ENCODE measurements at places on chromosomes 12 and 14. TPM values are rescaled to one million over a fixed set of nuclear protein-coding genes. Genes with fewer than 3 reads are reported as not detected.

Gene POTEG
- not detected for polyA plus RNA-seq

Gene EAPP
- polyA plus RNA-seq: 103 TPM

Gene DNAJC22
- not detected for polyA plus RNA-seq

Gene NPC2
- polyA plus RNA-seq: 66.9 TPM

Gene VRTN
- polyA plus RNA-seq: not detected

Gene PRDM4
- polyA plus RNA-seq: 16.5 TPM

Gene CLEC4E
- not detected for polyA plus RNA-seq

Gene TCL1A
- polyA plus RNA-seq: 0.92 TPM

Gene RNFT2
- polyA plus RNA-seq: 1.8 TPM

DNA sequence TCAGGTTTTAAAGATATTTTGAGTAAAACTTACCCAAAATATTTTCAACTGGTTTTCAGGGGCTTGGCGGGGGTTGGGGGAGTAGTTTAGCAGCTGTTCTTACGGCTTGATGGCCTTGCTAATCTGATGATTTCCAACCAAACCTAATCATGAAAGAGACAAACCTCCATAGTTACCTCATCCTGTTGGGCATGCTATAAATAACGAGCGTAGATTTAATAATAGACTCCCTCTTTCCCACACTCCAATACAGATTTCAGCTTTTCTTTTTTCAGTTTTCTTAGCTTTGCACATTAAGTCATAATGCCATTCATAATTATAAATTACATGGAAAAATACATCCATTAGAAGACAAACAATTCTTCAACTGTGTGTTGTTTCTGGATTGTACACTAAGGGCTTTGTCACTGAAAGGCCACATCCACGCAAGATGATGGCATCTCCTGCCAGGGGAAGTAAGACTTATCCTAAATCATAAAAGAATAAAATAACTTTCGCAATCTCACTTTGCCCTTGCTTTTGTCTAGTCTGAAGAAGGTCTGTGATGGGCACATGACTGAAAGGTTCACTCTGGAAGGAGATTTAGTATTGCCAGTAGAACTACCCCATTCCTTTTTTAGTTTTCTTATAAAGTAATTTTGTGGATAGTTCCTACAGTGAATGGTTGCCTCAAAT lies 23.2 kb downstream of the ITPR2 start:
- no peak for DNase-seq

DNA sequence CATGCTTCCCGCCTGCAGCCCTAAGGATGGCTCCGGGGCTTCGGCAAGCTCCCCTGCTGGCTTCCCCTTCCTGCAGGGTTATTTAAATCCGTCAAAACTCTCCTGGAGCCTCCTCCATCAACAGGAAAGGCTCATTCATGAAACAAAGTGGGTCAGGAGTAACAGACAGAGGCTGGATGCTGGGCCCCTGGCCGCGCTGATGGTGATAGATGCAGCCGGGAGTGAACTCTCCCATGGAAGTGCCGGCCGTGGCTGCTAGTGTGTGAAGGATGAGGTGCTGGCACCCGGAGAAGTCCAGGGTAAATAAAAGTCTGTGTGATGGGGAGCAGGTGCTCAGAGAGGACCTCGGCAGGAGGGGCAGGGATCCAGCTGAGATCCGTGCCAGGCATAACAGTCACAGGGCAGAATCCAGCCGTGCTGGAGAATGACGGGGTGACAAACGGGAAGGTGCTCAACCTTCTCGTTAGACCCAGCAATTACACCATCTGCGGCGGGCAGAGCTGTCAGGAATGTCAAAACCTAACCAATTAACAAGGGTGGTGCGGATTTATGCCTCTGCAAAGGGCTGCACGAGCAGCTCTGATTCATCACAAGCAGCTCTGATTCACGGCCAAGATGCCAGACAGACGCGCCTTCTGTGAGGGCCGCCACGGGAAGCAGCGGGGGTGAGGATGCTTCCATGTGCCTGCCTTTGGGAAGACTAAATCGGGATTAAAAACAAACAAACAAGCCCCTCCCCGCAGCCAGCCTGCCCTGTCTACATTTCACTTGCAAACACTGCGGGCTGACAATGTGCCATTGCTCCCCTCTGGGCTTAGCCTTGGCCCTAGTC lies 55.6 kb downstream of the SYNE3 start:
- DNase-seq: no peak

GRCh38 chr12:48151103-48151771 lies 6.1 kb downstream of the ASB8 start:
- DNase-seq: no peak

DNA sequence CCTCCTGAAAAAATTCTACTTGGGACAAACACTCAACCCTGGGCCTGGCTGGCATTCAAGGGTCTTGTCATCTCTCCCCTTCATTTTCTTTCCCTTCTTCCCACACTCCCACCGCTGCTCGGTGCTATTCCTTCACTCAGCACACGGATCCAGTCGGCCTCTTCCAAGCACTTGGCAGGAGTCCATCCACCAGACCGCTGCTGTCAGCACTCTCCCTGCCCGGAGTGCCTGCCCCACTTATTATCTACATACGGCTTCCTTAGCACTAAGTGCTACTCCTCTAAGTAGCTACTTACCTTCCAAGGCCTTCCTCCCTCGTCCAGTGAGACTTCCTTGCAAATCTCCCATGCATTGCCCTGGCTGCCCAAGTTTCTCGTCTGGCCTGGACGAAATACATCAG lies 29.8 kb downstream of the CALM1 start:
- DNase-seq: no peak

GRCh38 chr12:53860426-53861345 lies 77.9 kb upstream of the HOXC13 start:
- no peak for DNase-seq

GRCh38 chr14:72084935-72085334 lies 152.7 kb downstream of the RGS6 start:
- no peak for DNase-seq

GRCh38 chr12:120941846-120942405 lies 36.4 kb upstream of the HNF1A start:
- DNase-seq: no peak

- DNase-seq: no peak
Observed at GRCh38 chr12:51977320-51977753, 25.8 kb downstream of the ACVR1B start.

DNA sequence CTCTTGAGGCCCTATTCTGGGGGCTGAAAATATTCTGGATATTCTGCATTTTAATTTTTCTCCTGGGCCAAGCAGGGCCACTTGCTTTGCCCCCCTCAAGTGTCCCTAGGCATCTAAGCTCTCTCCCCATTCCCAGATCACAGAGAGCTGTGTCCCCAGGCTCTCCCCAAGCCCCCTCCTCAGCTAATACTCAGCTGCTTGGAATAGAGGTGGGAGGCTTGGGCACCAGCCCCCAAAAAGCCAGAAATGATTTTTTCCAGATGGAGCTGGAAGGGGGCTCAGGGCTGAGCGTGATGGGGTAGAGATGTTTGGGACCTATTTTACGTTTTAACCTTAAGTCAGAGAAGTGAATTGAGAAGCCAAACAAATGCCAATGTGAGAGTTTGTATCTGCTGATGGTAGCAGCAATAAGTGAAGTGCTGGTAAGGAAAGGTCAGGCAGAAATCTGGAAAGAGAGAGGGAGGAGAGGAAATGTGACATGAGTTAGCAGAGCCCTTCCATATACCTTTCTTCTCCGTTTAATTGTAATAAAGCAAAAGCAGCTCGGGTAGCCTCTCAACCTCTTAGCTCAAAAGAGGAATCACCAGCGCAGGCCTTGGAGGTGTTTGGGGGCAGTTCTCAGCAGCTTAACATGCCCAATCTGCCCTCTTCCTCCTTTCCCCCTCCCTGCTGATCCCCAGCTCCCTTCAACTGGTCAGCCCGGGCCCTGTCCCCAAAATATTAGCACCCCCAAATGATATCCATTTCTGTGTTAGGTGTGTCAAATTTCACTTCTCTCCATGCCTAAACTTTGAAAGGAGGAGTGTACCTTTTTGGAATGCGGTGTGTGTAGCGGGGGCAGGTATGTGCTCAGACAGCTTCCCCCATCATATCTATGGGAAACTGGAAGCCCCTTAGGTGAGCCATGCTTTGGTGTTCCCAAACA lies 5.0 kb upstream of the HOXC6 start:
- no peak for DNase-seq

GRCh38 chr14:52936437-52936836 lies 14.4 kb downstream of the FERMT2 start:
- no peak for DNase-seq

DNA sequence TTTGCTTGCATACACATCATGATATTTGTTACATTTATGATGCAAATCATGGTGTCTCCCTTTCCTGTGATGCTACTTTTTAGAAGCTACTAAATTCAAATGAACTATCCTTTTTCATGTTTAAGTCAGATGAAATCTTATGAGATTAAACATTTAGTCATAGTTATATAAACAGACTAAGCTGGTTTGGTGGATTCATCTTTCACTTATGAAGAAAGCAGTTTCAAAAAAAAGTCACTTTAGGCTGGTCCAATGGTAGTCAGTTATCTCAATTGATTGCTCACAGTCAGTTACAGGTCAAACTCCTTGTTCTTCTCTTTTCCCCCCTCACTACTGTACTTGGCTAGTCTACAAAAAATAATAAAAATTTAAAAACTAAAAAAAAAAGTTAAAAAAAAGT lies 19.7 kb downstream of the SYCP3 start:
- DNase-seq: no peak

- DNase-seq: no peak
Observed at GRCh38 chr14:93011650-93012325, 88.8 kb downstream of the CHGA start.

- no peak for DNase-seq
Observed at GRCh38 chr14:30581283-30581625, 22.3 kb downstream of the G2E3 start.

DNA sequence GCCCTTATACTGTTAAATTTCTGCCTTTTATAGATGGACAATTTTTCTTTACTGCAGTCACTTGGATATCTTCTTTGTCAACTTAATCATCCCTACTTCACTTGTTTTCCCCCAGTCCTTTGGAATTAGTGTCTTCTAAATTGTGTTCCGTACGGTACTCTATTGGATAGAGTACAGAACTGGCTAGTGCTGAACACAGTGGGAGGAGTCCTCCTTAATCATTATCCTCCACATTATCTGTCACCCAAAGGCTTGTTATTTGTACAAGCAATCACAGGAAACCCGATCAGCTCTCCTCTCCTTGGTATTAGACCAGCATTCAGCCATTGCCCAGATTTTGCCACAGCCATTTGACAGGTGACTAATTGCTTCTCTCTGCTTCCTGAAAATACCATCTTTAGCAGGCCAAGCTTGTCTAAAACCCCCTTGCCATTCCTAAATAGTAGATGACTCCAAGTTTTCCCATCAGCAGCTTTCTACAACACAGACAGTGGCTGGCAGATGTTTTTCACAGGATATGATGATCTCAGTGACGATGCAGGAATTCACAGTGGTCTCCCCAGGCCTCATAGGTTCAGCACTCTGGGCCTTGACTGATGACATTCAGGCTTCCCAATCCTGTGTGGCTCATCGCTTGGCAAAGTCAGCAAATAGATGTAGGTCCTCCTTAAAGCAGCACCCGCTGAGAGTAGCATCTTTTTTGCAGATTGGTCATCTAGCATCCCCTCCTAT lies 216.0 kb upstream of the RGS6 start:
- no peak for DNase-seq

DNA sequence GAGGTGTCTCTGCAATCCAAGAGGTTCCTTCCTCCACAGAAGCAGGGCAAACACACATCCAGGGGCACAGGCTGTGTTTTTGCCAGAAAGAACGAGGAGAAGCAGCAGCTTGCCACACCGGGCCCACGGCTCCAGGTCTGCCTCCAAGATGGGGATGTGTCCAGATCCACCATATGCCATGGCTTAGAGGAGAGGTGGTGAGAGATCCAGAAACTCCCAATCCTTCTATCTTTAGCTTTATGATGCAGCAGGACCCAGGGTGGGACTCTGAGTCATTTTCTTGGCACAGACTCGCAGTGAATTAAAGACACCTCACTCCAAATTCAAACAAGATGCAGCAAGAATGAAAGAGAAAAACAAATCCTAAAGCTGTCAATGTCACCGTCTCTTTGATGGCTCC lies 481.4 kb upstream of the TMEM132C start:
- DNase-seq: no peak

DNA sequence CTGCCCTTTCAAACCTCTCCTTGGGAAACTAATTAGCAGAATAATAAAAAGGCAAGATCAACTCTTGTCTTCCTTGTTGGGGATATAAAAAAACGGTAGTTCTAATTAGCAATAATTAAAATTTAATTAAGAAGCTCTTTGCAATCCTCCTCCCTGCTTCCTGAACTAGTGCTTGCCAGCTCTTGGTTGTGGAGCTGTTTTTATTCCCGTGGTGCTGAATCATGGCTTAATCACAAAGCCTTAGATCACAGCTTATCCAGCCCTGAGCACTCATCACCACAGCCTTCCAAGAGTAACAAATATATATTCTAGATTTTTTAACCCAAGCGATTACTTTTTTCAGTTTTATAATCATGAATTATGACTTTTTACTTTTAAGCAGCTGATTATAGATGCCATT lies 63.2 kb upstream of the INSM2 start:
- no peak for DNase-seq

GRCh38 chr12:4137441-4137840 lies 136.1 kb upstream of the CCND2 start:
- no peak for DNase-seq

DNA sequence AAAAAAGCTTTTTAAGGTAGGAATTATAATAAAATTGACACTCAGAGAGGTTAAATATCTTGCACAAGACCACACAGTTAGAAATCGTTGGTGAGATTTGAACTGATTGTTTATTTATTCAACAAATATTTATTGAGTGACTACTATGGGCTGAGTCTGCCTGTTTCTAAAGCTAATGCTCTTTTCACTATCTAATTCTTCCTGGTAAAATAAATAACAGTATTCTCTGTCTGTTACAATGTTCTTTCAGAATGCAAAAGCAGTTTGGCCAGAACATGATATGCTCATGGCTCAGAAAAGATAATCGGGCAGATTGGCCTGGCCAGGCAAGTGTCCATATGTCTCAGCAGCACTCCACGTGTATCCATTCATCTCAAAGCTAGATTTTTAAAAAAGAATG lies 82.0 kb downstream of the BTG1 start:
- no peak for DNase-seq

- no peak for DNase-seq
Observed at GRCh38 chr12:105860561-105861207, 278.1 kb downstream of the NUAK1 start.

GRCh38 chr12:47145188-47145587 lies 65.4 kb upstream of the AMIGO2 start:
- peak; percentile 48 for DNase-seq

GRCh38 chr14:34826661-34827060 lies 48.5 kb downstream of the BAZ1A start:
- DNase-seq: no peak

- DNase-seq: no peak
Observed at GRCh38 chr12:74732164-74732784, 194.6 kb downstream of the ATXN7L3B start.

DNA sequence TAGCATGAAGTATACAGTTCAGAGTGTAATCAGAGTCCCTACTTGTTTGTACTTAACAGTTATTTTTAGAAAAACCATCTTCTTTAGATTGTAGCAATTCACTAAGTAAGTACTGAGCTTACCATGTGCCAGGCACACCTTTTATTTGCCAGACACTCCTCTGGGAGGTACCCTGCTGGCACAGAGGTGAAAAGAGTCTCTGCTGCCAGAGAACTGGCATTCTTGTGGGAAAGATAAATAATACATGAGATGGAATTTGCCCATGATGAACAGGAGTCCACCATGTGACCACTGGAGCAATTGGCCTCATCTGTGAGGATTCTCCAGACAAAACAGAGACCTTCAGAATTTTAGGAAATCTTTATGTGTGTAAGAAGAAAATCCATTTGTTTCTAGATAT lies 199.3 kb upstream of the SLC16A7 start:
- no peak for DNase-seq
